Smooth muscle cell of the umbilical artery (primary cell): ENCODE measurements at places on chromosomes 1 and 21. TPM values are rescaled to one million over a fixed set of nuclear protein-coding genes. Genes with fewer than 3 reads are reported as not detected.

Gene FMO3
- total RNA-seq: not detected in 2 replicates

Gene RNF2
- 33.3 and 61.3 TPM in 2 replicates for total RNA-seq

Gene SFT2D2
- total RNA-seq: 39.5 and 40.6 TPM in 2 replicates

Gene TMPRSS15
- not detected in 2 replicates for total RNA-seq

Gene LCE1A
- not detected in 2 replicates for total RNA-seq

Gene ATXN7L2
- total RNA-seq: 1.2 and 1.9 TPM in 2 replicates

Gene HPCAL4
- not detected in 2 replicates for total RNA-seq

Gene MRPL20
- 53.1 and 68.6 TPM in 2 replicates for total RNA-seq

Gene KCNE1
- total RNA-seq: 0.18 and 0.30 TPM in 2 replicates

Gene RGS1
- not detected in 2 replicates for total RNA-seq

Gene SLC44A5
- under 0.01 and 0.09 TPM in 2 replicates for total RNA-seq

Gene ASTN1
- under 0.01 and 0.28 TPM in 2 replicates for total RNA-seq

Gene PRPF38B
- total RNA-seq: 11.9 and 14.5 TPM in 2 replicates

Gene OPRD1
- not detected in 2 replicates for total RNA-seq

Gene GOLT1A
- not detected in 2 replicates for total RNA-seq

Gene PIGM
- 3.7 and 4.8 TPM in 2 replicates for total RNA-seq

Gene TNFRSF14
- total RNA-seq: 1.8 and 4.8 TPM in 2 replicates

Gene CD1B
- total RNA-seq: not detected in 2 replicates

Gene SLC6A9
- total RNA-seq: 7.7 and 11.0 TPM in 2 replicates

Gene DIRAS3
- total RNA-seq: 58.2 and 78.9 TPM in 2 replicates

Gene KRTAP7-1
- total RNA-seq: not detected in 2 replicates

Gene VASH2
- 1.4 and 2.4 TPM in 2 replicates for total RNA-seq

Gene RGS16
- total RNA-seq: 0.14 and 0.30 TPM in 2 replicates

Gene FCN3
- total RNA-seq: not detected in 2 replicates

Gene C1QTNF12
- total RNA-seq: 0.92 and 1.5 TPM in 2 replicates

Gene CTSS
- total RNA-seq: 2.2 and 4.2 TPM in 2 replicates

Gene SPRR2B
- not detected in 2 replicates for total RNA-seq

Gene AHDC1
- 8.0 and 15.5 TPM in 2 replicates for total RNA-seq

Gene RCSD1
- total RNA-seq: not detected in 2 replicates

Gene CCDC30
- 0.69 and 0.89 TPM in 2 replicates for total RNA-seq

Gene BCAR3
- total RNA-seq: 25.5 and 77.1 TPM in 2 replicates

Gene HTR1D
- 0.05 TPM in 1 of 2 replicates, not detected in the other for total RNA-seq

Gene COQ8A
- 4.1 and 4.2 TPM in 2 replicates for total RNA-seq

Gene BROX
- total RNA-seq: 33.6 and 45.0 TPM in 2 replicates

Gene CHAF1B
- total RNA-seq: 0.89 and 2.1 TPM in 2 replicates

Gene EPB41
- 20.2 and 23.0 TPM in 2 replicates for total RNA-seq

Gene KRTAP19-7
- not detected in 2 replicates for total RNA-seq

Gene CNR2
- total RNA-seq: not detected in 2 replicates

Gene GJC2
- 2.1 and 3.8 TPM in 2 replicates for total RNA-seq

Gene CYP4Z1
- not detected in 2 replicates for total RNA-seq

Gene PODN
- total RNA-seq: 0.37 and 1.5 TPM in 2 replicates

Gene SPRR4
- total RNA-seq: not detected in 2 replicates

Gene PARS2
- total RNA-seq: 4.2 and 4.6 TPM in 2 replicates

Gene PADI6
- total RNA-seq: not detected in 2 replicates

Gene TEX38
- total RNA-seq: not detected in 2 replicates

Gene SUSD4
- under 0.01 and 0.09 TPM in 2 replicates for total RNA-seq

Gene FNDC5
- 0.37 and 4.5 TPM in 2 replicates for total RNA-seq

Gene CCDC27
- not detected in 2 replicates for total RNA-seq

Gene APP
- total RNA-seq: 1,315 and 1,519 TPM in 2 replicates

Gene RASSF5
- total RNA-seq: 1.2 and 2.4 TPM in 2 replicates

Gene AMPD1
- total RNA-seq: not detected in 2 replicates

Gene FCRL2
- not detected in 2 replicates for total RNA-seq

Gene DMRTA2
- total RNA-seq: under 0.01 and 0.05 TPM in 2 replicates

Gene FABP3
- 4.5 and 17.2 TPM in 2 replicates for total RNA-seq

Gene FAM72C
- 0.42 TPM in 1 of 2 replicates, not detected in the other for total RNA-seq

Gene TTF2
- total RNA-seq: 6.5 and 19.1 TPM in 2 replicates
